ENCODE measurements at places on chromosomes 6 and 20. TPM values are rescaled to one million over a fixed set of nuclear protein-coding genes. Genes with fewer than 3 reads are reported as not detected.

TNFRSF21 gene
- total RNA-seq: 5.2 TPM

GPX5 gene
- total RNA-seq: not detected

MTHFD1L gene
- 4.0 TPM for total RNA-seq

VGLL2 gene
- total RNA-seq: 0.10 TPM

GINS1 gene
- total RNA-seq: 0.21 TPM

LY86 gene
- total RNA-seq: 64.5 TPM

RUNX2 gene
- 10.4 TPM for total RNA-seq

MMS22L gene
- total RNA-seq: 10.2 TPM

SLC17A9 gene
- 2.0 TPM for total RNA-seq

FAM217B gene
- total RNA-seq: 8.3 TPM

GUCA1A gene
- not detected for total RNA-seq

GPR6 gene
- total RNA-seq: not detected

SLC23A2 gene
- total RNA-seq: 20.9 TPM

HEY2 gene
- total RNA-seq: 0.10 TPM

DEFB124 gene
- total RNA-seq: not detected

KIAA0408 gene
- 1.0 TPM for total RNA-seq

COL9A3 gene
- not detected for total RNA-seq

FHL5 gene
- total RNA-seq: not detected

Measured in mononuclear cell (primary cell).